ENCODE measurements at places on chromosomes 5 and 9. TPM values are rescaled to one million over a fixed set of nuclear protein-coding genes. Genes with fewer than 3 reads are reported as not detected.

The FOXD4L4 gene
- polyA plus RNA-seq = not detected

The SIT1 gene
- polyA plus RNA-seq = 68.6 TPM

The MARCOL gene
- not detected for polyA plus RNA-seq

The CCDC127 gene
- polyA plus RNA-seq = 6.5 TPM

The SLC36A2 gene
- not detected for polyA plus RNA-seq

The HRCT1 gene
- polyA plus RNA-seq = not detected

The MAMDC2 gene
- not detected for polyA plus RNA-seq

The GARIN3 gene
- 0.15 TPM for polyA plus RNA-seq

The ANKRD55 gene
- polyA plus RNA-seq = not detected

The PLK2 gene
- polyA plus RNA-seq = 2.0 TPM

The GTF3C4 gene
- polyA plus RNA-seq = 6.7 TPM

The LHX2 gene
- 2.6 TPM for polyA plus RNA-seq

The KIAA1191 gene
- polyA plus RNA-seq = 20.5 TPM

The FBN2 gene
- polyA plus RNA-seq = 0.40 TPM

The NFIB gene
- 0.14 TPM for polyA plus RNA-seq

The PAPPA gene
- polyA plus RNA-seq = 0.14 TPM

The DRD1 gene
- not detected for polyA plus RNA-seq

The PCDHGA3 gene
- not detected for polyA plus RNA-seq

The FBP2 gene
- polyA plus RNA-seq = not detected

The PELO gene
- 9.1 TPM for polyA plus RNA-seq

The SLC4A9 gene
- not detected for polyA plus RNA-seq

The MEGF10 gene
- polyA plus RNA-seq = not detected

The B4GALT1 gene
- 50.2 TPM for polyA plus RNA-seq

The TEK gene
- polyA plus RNA-seq = not detected

The FAM81B gene
- not detected for polyA plus RNA-seq

The TRPM3 gene
- not detected for polyA plus RNA-seq

The ZNF608 gene
- 0.23 TPM for polyA plus RNA-seq

The MSMP gene
- polyA plus RNA-seq = 0.90 TPM

The POU5F2 gene
- polyA plus RNA-seq = 0.32 TPM

The PCDHGB6 gene
- polyA plus RNA-seq = 0.28 TPM

The NUTM2F gene
- not detected for polyA plus RNA-seq

The GFPT2 gene
- polyA plus RNA-seq = 0.19 TPM

The RFK gene
- polyA plus RNA-seq = 11.7 TPM

The LCP2 gene
- 12.7 TPM for polyA plus RNA-seq

The SPINK1 gene
- not detected for polyA plus RNA-seq

The CAAP1 gene
- 25.0 TPM for polyA plus RNA-seq

The ERCC8 gene
- polyA plus RNA-seq = 15.2 TPM

The GRXCR2 gene
- not detected for polyA plus RNA-seq

The SLC34A3 gene
- polyA plus RNA-seq = not detected

The NEUROG1 gene
- polyA plus RNA-seq = not detected

The FOXD4L3 gene
- not detected for polyA plus RNA-seq

The NR6A1 gene
- polyA plus RNA-seq = 2.8 TPM

The C5orf34 gene
- 12.2 TPM for polyA plus RNA-seq

The ZNG1A gene
- 136 TPM for polyA plus RNA-seq

The PCDHGB2 gene
- 0.24 TPM for polyA plus RNA-seq

The NDUFS6 gene
- polyA plus RNA-seq = 213 TPM

The ESM1 gene
- not detected for polyA plus RNA-seq

The DMRT3 gene
- polyA plus RNA-seq = not detected

The TOPORS gene
- polyA plus RNA-seq = 18.2 TPM

The PCDHGA2 gene
- 0.05 TPM for polyA plus RNA-seq

The NTNG2 gene
- not detected for polyA plus RNA-seq

The IFNA2 gene
- not detected for polyA plus RNA-seq

The NDUFB6 gene
- polyA plus RNA-seq = 282 TPM

The LCN12 gene
- polyA plus RNA-seq = 0.19 TPM

The CD72 gene
- 3.0 TPM for polyA plus RNA-seq

The FAM153A gene
- polyA plus RNA-seq = not detected

The GPR151 gene
- polyA plus RNA-seq = not detected

The PCDHGB5 gene
- 2.3 TPM for polyA plus RNA-seq

The PCDHA1 gene
- not detected for polyA plus RNA-seq
